ENCODE measurements at places on chromosomes 7 and 10.

- no peak for DNase-seq
These were observed 1.3 kb downstream of the GLI3 start for GRCh38 chr7:42235741-42236161.

DNA sequence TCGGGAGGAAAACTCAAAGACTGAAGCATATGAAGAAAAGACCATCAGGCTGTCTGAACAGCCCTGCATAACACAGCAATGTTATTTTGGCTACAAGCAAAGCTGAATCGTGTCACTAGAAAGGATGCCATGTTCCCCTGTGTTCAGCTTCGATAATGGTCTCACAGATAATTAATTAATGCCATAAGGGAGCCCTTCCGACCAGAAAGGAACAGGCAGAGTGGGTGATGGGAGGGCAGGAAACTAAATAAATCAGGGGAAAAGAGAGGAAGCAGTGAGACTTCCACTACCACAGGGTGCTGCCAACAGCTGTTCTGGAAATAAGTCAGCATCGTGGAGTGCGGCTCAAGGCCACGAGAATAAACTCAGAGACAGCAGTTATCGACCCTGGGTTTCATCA is 3.2 kb downstream of the PTPRN2 start:
- DNase-seq: no peak

- no peak for DNase-seq
These were observed 230.8 kb upstream of the GHITM start for GRCh38 chr10:83908506-83908905.

GRCh38 chr7:100949933-100950443 is 654 bp downstream of the MUC3A start:
- no peak for DNase-seq

- DNase-seq: no peak
These were observed 80.2 kb upstream of the NEBL start for GRCh38 chr10:20977300-20977699.

GRCh38 chr7:3673524-3673923 is 372.5 kb downstream of the SDK1 start:
- no peak for DNase-seq

GRCh38 chr10:127318396-127318795 is 122.0 kb upstream of the INSYN2A start:
- DNase-seq: no peak

DNA sequence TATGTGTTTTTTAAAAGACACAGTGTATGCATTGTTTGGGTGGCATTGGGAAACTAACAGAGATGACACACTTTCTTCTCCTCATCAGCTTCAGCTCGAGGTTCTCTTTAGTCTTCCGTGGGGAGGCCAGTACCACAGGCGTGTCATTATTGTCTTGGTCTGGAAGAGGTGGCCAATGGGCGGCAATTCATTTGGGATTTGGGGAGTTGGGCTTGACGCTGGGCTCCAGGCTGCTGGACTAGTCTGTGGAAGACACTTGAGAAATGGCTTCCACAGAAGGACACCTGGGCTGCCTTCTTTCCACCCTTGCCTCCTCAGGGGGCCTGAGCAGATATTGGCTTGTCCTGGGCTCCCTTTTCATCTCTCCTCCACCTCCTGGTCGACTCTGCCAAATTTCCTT is 192.2 kb downstream of the SH2D4B start:
- DNase-seq: no peak

DNA sequence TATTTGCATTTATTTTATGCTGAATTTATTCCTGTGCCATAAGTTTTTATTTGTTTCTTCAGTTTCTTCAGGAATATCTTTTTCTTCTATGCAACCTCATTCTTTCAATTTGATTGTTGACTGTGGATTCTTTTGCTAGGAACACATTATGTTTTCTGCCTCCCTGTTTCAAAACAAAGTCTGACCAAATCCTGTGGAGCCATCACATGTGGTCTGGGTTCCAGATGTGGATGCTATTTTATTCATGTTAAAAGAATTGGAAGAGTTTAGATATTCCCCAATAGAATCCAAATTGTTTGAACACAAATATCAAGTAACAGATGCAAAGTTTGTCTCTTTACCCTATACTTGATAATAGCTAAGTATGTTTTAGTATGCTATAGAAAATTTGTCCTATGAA is 56.8 kb upstream of the LRRC17 start:
- no peak for DNase-seq

GRCh38 chr7:44534501-44534900 is 6.6 kb downstream of the NPC1L1 start:
- DNase-seq: no peak

- no peak for DNase-seq
These were observed 207.1 kb downstream of the KCNMA1 start for GRCh38 chr10:77430530-77430929.

DNA sequence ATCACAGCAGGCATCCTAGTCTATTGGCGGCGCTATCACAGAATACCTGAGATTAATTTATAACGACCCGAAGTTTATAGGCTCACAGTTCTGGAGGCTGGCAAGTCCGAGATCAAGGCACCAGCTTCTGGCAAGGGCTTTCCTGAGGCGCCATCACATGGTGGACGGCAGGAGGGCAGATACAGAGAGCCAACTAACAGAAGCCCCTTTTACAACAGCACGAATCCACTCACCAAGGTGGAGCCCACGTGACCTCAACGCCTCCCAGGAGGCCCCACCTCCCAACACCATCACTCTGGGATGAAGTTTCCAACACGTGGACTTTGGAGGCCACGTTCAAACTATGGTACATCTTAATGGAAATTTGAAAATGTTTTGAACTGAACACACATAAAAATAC is 255.3 kb downstream of the ELFN1 start:
- no peak for DNase-seq

GRCh38 chr7:38292442-38292841 is 19.0 kb upstream of the TARP start:
- no peak for DNase-seq

GRCh38 chr7:79998363-79998762 is 136.3 kb upstream of the GNAI1 start:
- DNase-seq: no peak

DNA sequence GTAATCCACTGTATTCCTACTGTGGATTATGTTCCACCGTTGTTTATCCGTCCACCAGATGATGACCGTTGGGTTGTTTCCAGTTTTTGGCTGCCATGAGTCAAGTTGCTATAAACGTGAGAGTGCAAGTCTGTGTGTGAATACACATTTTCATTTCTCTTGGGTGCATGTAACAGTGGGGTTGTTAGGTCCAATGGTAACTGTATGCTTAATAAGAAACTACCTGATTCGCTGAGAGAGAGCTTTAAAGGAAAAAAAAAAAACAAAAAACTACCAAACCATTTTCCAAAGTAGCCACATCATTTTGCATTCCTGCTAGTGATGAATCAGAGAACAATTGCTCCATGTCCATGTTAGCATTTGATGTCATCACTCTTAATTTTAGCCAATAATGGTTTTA is 15.9 kb downstream of the UBN2 start:
- no peak for DNase-seq

- no peak for DNase-seq
These were observed 163.6 kb downstream of the SUGCT start for GRCh38 chr7:40298421-40298820.

DNA sequence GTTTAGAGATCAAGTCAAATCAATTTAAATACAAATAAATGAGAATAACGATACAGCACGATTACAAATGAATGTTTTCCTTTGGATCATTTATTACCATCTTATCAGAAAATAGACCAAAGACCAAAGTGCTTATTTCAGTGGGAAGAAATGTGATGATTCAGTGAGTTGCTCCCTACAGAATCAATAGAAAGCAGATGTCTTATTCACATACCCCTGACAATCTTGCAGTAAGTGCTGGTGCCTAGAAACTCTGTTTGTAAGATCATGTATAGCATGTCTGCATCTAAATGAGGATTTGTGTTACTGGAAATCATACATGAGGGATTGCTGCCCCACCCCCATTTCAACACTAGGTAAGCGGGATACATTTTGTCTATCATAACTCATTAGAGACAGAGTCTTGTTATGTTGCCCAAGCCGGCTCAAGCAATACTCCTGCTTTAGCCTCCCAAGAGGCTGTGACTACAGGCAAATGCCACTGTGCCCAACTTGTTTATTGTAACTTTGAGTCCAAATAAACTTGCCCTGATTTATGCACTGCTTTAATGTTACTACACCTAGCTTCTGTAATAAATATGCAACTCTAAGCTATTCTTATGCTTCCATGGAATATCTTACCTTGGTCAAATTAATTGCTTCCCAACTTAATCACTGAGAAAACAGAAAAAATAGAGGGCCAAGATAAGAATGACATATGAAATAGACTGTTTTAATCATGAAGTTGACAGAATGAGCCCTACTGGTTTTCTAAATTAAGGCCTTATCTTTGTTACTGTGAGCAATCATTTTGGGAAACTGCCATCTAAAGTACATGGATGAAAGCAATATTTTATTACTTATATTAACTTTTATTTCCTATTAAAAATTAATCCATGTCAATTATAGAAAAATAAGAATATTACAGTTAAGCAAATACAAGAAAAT is 82.5 kb downstream of the AHR start:
- no peak for DNase-seq

GRCh38 chr10:12556039-12556438 is 206.7 kb downstream of the CAMK1D start:
- DNase-seq: no peak

DNA sequence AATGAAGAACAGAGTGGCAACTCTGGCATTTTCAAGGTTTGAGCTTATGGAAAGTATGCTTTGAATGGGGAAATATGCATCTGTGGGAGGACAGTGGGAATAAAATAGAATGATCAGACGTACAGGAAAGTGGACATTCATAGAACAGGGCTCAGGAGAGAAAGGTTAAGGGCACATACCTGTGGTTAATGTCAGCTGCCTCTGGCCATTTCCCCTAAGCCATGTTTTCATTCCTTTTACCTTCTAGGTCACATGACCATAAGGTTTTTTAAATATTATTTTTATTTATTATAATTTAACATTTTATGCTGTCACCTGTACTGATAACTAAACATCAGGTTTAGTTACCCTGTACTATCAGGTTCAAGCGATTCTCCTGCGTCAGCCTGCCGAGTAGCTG is 52.8 kb downstream of the LRRC4 start:
- DNase-seq: no peak

- DNase-seq: no peak
These were observed 14.1 kb upstream of the CRCP start for GRCh38 chr7:66100408-66101050.

DNA sequence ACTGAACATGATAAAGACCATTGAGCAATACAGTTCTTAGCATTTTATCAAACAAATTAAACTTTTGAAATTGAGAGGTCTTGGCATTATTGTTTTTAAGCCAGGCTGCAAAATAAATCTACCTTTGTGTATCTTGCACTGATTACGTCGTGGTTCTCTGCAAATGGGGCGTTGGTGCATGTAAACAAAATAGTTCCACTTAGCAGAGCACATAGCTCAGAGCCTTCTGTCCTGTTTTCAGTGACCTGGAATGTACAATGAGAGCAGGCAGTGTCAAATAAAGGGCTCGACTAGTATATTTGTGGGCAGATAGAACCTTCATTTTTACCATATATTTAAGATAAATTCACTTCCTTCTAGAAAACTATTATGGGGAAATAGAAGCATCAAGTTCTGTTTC is 333.9 kb upstream of the SMIM30 start:
- DNase-seq: no peak

- DNase-seq: no peak
These were observed 108.9 kb upstream of the PLXDC2 start for GRCh38 chr10:19707376-19707775.

- no peak for DNase-seq
These were observed 871.1 kb downstream of the LRMDA start for GRCh38 chr10:76302481-76302880.

GRCh38 chr10:130464426-130464825 is 328.2 kb downstream of the GLRX3 start:
- DNase-seq: no peak

All from urinary bladder (tissue), 4 donors.